ENCODE measurements at places on chromosomes 12 and 14. TPM values are rescaled to one million over a fixed set of nuclear protein-coding genes. Genes with fewer than 3 reads are reported as not detected.

DNA sequence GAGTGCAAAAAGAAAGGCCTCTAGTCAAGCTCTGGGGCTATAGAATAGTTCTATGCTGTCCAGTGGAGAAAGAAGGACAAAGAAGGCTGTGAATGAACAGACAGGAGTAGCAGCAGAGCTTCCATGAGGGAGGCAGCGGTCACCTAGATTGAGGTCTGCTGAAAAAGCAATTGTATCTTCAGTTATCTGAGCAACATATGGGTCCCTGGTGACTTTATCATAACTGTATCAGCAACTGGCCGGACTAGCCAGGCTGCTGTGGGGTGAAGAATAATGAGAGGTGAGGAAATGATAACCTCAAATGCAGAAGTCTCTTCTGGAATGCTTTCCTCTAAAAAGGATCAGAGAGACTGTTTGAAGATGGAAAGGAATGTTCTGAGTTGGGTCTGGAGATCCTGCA, 971.3 kb upstream of the TMEM132C start:
- DNase-seq, result no peak

- DNase-seq, result no peak
Measured at GRCh38 chr12:64120568-64120967, 101.5 kb downstream of the KICS2 start.

DNA sequence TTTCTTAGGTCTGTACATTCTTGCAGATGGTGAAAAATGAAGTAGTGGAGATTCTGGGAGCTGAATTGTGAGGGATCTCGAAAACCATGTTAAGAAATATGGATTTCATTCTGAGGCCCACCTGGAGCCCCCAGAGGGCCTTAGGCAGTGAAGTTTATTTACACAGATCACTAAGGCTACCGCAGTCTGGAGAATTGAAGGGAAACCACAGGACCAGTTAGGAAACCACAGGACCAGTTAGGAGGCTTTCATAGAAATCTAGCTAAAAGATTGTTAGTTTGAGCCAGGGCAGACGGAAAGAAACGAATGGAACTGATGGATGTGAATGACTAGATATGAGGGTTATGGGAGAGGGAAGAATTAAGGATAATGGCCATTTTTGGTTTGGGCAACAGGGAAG, 7.2 kb downstream of the CBLN3 start:
- DNase-seq, result no peak

DNA sequence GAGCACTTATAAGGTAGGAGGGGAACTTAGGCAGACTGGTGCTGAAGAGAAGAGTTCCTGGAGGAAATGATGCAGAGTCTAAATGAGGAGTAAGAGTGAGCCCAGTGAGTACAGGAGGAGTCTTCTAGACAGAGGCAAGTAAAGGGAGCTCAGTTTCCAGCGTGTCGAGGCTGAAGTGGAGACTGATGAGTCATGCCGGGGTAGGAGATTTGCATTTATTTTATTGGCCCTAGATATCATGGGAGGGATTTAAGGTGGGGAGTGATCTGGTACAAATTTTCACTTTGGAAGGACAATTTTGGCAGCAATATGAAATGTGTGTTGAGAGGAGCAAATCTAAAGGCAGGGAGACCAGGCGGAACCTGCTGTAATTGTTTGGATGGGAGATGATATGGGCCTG, 157.5 kb downstream of the TTC8 start:
- no peak for DNase-seq

GRCh38 chr14:94483071-94483451, 7.1 kb upstream of the SERPINA9 start:
- no peak for DNase-seq

DNA sequence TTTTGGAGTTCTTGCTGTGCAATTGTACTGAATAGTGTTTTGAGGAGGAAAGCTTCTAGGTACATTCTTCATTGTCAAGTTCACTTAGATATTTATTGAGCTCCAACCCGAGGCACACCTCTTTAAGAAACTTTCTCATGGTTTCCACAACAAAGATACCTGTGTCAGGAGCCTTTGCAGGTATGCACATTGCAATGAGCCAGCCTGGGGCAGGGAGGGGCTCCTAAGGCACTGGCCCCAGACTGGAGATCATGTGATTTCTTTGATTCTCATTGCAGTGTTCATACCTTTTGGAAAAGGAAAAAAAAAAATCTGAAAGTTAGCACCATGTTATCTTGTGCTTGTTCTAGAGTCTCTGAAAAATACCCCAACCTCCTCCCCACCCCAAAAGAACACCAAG, 80.3 kb downstream of the PRMT8 start:
- no peak for DNase-seq

- DNase-seq, result no peak
Measured at GRCh38 chr12:6507102-6507998, 13.4 kb downstream of the NCAPD2 start.

DNA sequence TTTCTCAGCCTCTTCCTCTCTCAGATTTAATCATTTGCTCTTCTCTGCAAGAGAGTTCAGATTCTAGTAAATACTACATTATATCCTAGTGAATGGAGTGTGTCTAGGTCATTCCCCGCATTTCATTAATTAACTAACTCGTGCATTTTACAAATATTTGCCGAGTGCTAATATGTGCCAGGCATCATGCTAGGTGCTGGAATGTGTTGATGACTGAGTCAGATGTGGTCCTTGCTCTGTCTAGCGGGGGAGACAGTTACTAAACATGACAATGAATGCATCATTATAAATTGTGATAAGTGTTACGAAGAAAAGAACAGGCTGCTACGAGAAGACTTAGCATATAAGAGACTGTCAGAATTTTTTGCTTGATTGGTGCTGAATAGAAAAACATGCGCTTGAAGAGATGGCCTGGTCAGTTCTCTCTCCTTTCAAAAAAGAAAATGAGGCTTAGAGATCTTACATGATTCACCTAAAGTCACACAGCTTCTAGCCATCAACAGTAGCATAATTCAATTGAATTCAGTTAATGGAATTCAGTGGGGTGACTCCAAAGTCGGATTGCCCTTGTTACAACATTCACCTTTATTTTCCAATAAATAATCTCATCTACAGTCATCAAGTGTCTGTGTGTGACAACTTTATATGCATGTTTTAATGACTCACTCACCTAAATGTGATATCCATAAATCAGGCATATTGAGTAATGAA, 48.7 kb upstream of the MAX start:
- no peak for DNase-seq

DNA sequence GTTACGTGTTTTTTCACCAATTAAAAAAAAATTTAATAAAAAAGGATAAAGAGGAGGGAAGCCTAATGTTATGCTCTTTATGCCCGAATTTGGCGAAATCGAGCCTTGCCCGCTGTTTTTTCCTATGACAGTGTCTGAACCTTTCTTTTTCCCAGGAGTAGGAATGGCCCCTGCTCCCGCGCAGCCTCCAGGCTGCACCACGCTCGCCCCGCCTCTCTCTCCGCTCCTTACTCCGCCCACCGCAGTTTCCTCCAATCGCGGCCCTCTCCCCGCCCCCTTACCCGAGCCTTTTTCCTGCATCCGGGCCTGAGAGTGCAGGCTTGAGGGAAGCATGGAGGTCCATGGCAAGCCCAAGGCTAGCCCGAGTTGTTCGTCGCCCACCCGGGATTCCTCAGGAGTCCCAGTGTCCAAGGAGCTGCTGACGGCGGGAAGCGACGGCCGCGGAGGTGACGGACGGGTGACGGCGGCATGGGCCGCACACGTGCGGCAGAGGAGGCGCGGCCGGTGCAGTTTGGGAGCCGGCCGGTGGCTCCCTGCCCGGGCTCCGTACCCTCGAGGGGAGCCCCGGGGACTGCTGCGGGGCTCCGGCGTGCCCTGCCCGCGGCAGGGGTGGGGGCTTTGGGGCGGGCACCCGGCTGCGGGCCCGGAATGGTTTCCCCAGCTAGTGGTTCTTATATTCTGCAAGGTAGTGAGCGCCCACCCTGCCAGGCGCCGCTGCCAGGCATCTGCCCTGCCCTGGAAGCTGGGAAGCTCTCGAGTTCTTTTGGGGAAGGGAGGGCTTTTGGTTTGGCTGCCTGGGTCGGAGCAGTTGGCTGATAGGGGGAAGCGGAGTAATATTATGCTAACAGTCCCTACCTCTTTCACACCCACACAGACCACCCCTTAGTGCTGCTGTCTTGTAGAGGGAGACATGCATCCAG, at the start of gene NOPCHAP1:
TSS of gene NOPCHAP1 (plus strand) at position 295 of the 920 bp plus-strand sequence. CDS start at position 332, 37 bp downstream.
- peak; percentile 42 for DNase-seq

The KRT71 gene
- polyA plus RNA-seq, result not detected

The RD3L gene
- not detected for polyA plus RNA-seq

The PRKAB1 gene
- polyA plus RNA-seq, result 33.8 TPM

The LRTM2 gene
- not detected for polyA plus RNA-seq
